ENCODE measurements at places on chromosomes 3 and 15. TPM values are rescaled to one million over a fixed set of nuclear protein-coding genes. Genes with fewer than 3 reads are reported as not detected.

Gene TATDN2
- 15.8 TPM for total RNA-seq

Gene PIGZ
- total RNA-seq = 3.7 TPM

Gene DPPA2
- total RNA-seq = not detected

Gene SCN11A
- 0.05 TPM for total RNA-seq

Gene COLQ
- 14.9 TPM for total RNA-seq

- no peak for DNase-seq
Measured at GRCh38 chr3:160477750-160478149, 28.2 kb upstream of the TRIM59 start.

GRCh38 chr3:88003115-88003755, 55.6 kb downstream of the CGGBP1 start:
- no peak for DNase-seq

- DNase-seq = no peak
Measured at GRCh38 chr3:192675958-192676649, 51.2 kb downstream of the FGF12 start.
